Stimulated activated CD8-positive, alpha-beta memory T cell treated with anti-CD3 and anti-CD28 coated beads, Interleukin-15, amount 100 ng/mL, for 24 hours (primary cell): ENCODE measurements at places on chromosomes 1 and 21.

DNA sequence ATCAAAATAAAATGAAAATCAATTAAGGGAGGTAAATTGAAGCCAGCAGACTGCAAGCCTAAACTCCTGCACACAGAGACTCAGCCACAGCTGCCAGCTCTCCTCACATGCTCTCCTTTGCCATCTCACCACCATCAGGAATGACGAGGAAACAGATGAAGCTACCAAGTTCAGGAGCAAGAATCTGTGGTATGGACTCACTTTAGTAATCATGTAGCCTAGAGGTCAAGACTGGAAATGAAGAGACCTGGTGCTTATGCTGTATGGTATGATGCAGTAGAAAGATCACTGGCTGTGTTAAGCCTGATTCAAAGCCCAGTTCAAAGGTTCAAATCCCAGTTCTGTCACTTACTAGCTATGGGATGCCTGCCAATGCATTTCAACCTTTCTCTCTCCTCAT, 78.9 kb upstream of the CAMK1G start:
- no peak for DNase-seq

- DNase-seq = no peak
Observed at GRCh38 chr21:15023776-15024175, 41.0 kb downstream of the NRIP1 start.

- DNase-seq = no peak
Observed at GRCh38 chr1:221839321-221839720, 97.4 kb upstream of the DUSP10 start.

DNA sequence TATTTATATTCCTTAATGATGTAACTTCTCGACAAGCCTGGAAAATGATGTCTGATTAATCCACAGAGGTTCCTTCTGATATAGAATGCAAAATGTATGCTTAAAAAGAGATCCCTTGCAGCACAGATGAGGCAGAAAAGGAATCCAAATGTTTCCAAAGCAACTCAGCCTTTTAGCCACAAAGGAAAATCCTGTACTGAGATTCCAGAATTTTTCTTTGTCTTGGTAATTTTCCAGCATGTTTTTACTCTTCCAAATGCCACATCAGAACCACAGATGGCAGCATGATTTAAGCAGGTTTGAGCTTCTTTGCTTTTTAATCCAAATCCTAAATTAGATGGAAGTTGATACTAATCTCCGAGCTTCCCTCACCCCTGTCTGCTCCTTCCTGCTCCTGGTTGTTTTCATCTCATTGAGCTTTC, 176.4 kb upstream of the PALMD start:
- no peak for DNase-seq

- no peak for DNase-seq
Observed at GRCh38 chr1:39632323-39632681, 7.1 kb downstream of the HEYL start.
